CD4-positive, alpha-beta memory T cell (primary cell): ENCODE measurements at places on chromosomes 5 and 9. TPM values are rescaled to one million over a fixed set of nuclear protein-coding genes. Genes with fewer than 3 reads are reported as not detected.

DNA sequence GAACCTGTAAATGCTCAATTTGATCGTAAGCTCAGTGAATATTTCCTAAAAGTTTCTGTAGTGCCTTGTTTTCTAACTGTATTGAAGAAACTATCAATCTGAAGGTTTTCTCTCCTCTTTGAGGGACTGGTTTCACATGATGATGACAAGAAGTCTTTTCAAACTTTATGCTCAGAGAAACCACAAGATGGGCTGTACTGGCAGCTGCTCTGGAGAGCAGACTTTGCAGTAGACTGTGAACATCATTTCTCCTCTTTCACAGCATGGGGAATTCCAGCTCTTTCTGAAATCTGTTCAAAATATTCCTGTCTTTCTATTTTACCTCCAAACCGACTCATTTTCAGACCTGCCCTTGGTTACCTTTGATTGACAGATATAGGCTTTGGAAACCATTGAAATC lies 194.4 kb downstream of the IZUMO3 start:
- H3K4me1 ChIP-seq, result no peaks in the 10 kb centered on the region
- H3K36me3 ChIP-seq, result no peaks in the 10 kb centered on the region
- no peak overlapping the region for H3K27ac ChIP-seq
- H3K27me3 ChIP-seq, result no peaks in the 10 kb centered on the region

DNA sequence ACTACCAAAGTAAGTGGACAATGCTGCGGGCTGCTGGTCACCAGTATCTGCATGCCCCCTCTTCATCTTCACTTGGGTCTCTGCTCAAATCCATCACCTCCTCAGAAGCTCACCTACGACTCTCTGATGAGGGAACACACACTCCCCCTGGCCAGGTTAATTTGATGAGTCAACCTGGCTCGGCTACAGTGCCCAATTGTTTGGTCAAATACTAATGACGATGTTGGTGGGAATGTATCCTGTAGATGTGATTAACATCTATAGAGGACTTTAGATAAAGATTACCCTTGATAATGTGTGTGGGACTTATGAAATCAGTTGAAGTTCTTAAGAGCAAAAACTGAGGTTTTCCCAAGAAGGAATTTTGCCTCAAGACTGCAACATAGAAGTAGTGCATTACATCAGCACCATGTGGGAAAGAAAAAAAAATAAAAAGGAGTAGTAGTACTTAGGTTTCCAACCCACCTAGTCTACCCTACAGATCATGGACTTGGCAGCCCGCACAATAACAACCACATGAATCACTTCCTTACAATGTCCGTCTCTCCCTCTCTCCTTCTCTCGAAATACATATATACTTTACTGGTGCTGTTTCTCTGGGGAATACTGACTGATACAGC lies 467.3 kb downstream of the DNAH5 start:
- no peak overlapping the region for H3K27ac ChIP-seq
- H3K4me3 ChIP-seq, result no peak overlapping the region
- H3K4me1 ChIP-seq, result no peaks in the 10 kb centered on the region
- no peak for DNase-seq

GRCh38 chr9:96082516-96083232 lies 207.2 kb downstream of the ERCC6L2 start:
- no peak for DNase-seq
- H3K27ac ChIP-seq, result no peak overlapping the region
- H3K27me3 ChIP-seq, result no peaks in the 10 kb centered on the region

- no peak overlapping the region for H3K27ac ChIP-seq
- H3K36me3 ChIP-seq, result no peaks in the 10 kb centered on the region
- no peaks in the 10 kb centered on the region for H3K4me1 ChIP-seq
- no peaks in the 10 kb centered on the region for H3K27me3 ChIP-seq
Measured at GRCh38 chr5:158286827-158287226, 427.9 kb upstream of the CLINT1 start.

GRCh38 chr5:677131-678101 lies 15.7 kb downstream of the TPPP start:
- no peak overlapping the region for H3K27ac ChIP-seq
- no peaks in the 10 kb centered on the region for H3K27me3 ChIP-seq
- H3K36me3 ChIP-seq, result no peaks in the 10 kb centered on the region
- H3K4me3 ChIP-seq, result no peak overlapping the region

DNA sequence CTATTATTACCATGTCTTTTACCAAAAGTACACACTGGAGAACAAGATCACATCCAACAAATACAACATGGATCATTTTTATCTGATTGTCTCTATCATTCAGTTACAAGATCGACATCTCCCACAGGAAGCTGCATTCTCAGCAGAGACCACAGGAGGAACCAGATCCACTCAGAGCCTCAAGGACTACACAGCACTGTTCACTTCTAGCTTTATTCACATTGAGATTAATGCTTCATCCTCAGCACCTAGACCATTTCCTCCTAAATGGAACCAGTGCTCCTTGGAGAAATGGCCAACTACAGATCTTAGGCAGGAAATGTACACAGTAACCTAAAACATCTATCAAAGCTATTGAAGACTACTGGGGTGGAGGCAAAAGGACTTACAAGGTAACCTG lies 13.3 kb upstream of the C5orf15 start:
- H3K4me1 ChIP-seq, result no peaks in the 10 kb centered on the region
- no peak overlapping the region for H3K4me3 ChIP-seq
- no peak for DNase-seq

DNA sequence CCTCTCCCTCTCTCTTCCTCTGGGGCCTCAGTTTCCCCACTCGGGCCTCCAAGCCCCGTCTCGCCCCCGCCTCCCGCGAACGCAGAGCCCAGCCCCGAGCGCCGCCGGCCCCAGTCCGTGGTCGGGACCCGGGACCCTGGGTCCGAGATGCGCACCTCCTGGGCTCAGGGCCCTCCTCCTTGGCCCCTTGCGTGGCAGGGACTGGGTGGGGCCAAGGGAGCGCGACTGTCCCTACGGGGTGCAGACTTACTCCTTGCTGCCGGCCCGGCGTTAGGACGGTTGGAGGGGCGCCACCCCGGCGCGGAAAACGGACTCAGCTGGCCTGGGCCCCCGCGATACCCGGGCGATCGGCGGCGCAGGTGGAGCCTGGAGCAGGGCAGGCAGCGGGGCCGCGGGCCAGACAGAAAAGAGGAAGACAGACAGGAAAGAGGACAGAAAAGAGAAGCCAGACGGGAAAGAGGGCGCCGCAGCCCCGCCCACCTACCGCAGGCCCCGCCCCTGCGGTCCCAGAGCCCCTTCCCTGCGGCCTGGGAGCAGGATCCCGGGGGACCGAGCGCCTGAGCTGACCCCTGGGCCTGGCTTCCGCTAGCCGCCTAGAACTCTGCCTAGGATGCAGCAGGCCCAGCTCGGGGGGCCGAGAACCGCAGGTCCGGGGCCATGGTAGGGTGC lies at the start of gene GBGT1:
GBGT1 (minus strand) TSS at position 411 of the 669 bp plus-strand sequence. CDS start 1,502 bp downstream, outside the sequence.
- no peaks in the 10 kb centered on the region for H3K27me3 ChIP-seq
- peak within 1 kb of the TSS; percentile 20 for H3K27ac ChIP-seq
- H3K4me1 ChIP-seq, result peaks cover 12% of the 10 kb centered on the region
- DNase-seq, result no peak

- H3K4me3 ChIP-seq, result no peak overlapping the region
- DNase-seq, result no peak
- H3K4me1 ChIP-seq, result no peaks in the 10 kb centered on the region
- no peak overlapping the region for H3K27ac ChIP-seq
- H3K36me3 ChIP-seq, result no peaks in the 10 kb centered on the region
- no peaks in the 10 kb centered on the region for H3K27me3 ChIP-seq
Measured at GRCh38 chr5:123700624-123701287, 188.8 kb downstream of the CSNK1G3 start.

The TSC1 gene
- total RNA-seq, result 72.7 TPM

The GARIN3 gene
- total RNA-seq, result not detected

The EFNA5 gene
- not detected for total RNA-seq
